ENCODE measurements at places on chromosomes 12 and 14. TPM values are rescaled to one million over a fixed set of nuclear protein-coding genes. Genes with fewer than 3 reads are reported as not detected.

DNA sequence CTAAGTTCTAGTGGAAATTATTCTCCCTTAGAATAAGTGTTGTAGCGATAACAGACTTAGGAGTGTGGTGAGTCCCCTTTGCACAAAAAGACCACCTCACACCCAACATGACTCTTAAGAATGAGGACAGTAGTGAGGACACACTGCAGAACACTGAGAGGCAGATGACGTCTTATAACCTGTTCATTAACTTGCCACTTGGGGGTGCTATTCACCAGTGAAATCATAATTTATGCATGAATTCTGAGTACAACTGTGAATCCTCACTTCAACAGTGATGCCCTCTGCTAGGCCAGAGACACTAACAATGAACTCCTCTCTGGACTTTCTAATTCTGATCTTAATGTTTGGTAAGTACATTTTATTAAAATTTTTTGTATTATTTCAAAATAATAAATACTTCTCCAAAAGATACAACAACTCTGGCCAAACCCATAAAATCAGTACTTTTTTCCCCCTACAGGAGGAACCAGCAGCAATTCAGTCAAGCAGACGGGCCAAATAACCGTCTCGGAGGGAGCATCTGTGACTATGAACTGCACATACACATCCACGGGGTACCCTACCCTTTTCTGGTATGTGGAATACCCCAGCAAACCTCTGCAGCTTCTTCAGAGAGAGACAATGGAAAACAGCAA, 274.7 kb downstream of the DAD1 start:
- H3K27me3 ChIP-seq: peaks cover 7% of the 10 kb centered on the region
- H3K36me3 ChIP-seq: no peaks in the 10 kb centered on the region

PRPF39 gene
- 65.3 TPM for total RNA-seq

EPS8 gene
- 26.7 TPM for total RNA-seq

PPP1R1A gene
- total RNA-seq: 9.1 TPM

Measured in neural crest cell (in vitro differentiated cells).